Lung (tissue), 17 donors: ENCODE measurements at places on chromosomes 3 and 15.

DNA sequence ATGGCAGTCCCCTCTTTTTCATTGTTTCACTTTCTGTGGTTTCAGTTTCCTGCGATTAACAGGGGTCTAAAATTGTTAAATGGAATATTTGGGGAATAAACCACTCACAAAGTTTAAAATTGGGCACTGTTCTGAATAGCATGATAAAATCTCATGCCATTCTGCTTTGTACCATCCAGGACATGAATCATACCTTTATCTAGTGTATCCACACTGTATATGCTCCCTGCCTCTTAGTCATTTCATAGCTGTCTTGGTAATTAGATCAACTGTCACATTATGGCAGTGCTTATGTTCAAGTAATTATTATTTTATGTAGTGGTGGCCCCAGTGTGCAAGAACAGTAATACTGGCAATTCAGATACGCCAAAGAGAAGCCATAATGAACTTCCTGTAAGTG is 734.5 kb downstream of the ZPLD1 start:
- no peak for DNase-seq

- peak; percentile 51 for DNase-seq
These were observed 7.7 kb upstream of the OSBPL11 start for GRCh38 chr3:125602752-125603649.

DNA sequence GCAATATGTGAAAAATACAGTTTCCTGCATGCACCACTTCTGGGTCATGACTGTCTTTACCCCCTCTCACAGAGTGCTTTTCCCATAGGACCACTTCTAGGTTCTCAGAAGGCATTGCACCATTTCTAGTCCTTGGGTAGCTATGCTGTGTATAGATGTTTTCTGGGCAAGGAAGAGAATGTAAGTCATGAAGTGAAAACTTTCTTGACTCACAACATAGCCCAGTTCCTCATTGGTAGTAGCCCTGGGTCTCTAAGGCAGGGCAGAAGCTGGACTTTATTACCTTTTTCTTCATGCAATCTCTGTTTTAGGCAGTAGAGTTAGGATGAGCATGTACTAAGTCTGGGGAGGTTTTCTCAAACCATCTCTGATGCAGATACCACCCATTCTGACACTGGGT is 203.1 kb downstream of the EPHB1 start:
- DNase-seq = no peak

DNA sequence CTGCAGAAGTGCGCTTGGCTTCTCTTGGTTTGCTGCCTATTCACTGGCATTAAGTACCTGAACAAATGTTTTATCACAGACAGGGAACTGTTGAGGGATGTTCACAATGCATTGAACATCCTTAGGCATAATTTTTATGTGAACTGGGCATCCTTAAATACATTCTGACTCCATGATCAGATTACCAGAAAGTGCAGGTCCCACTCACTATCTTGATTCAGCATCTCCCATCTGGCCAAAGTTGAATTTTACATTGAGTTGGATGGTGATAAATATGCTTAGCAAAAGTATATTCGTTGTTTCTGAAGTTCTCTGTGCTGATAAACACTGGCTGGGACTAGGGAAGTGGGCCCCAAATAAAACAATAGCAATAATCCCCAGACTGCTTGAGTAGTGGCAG is 108.5 kb downstream of the RBMS3 start:
- DNase-seq = no peak

GRCh38 chr3:111675846-111676210 is 80.7 kb upstream of the ZBED2 start:
- no peak for DNase-seq

GRCh38 chr15:63075984-63076713 is 33.6 kb downstream of the TPM1 start:
- DNase-seq = no peak

- DNase-seq = peak; percentile 46
These were observed 45.6 kb downstream of the DMXL2 start for GRCh38 chr15:51576911-51577500.

GRCh38 chr15:89408372-89409183 is 74.0 kb upstream of the POLG start:
- no peak for DNase-seq

GRCh38 chr3:16122155-16122554 is 52.3 kb upstream of the GALNT15 start:
- DNase-seq = no peak

GRCh38 chr3:54831112-54831511 is 96.7 kb downstream of the LRTM1 start:
- DNase-seq = no peak

DNA sequence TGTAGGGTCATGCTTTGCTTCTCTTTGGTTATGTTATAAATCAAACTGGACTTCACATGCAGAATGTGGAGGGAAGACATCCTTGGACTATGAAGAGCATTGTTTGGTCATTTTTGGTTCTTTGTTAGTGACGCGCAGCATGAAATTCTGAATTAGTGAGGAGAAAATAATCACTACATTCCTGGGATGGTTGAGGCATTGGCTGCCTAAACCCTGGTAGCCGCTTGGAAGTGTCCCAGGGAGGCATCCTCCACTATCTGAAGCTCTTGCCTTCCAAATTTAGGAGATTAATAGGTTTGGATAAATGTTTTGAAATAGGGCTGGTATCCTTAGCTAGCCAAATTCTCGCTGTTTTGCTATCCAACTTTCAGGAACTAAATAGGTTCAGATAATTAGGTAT is 96.2 kb downstream of the CLSTN2 start:
- DNase-seq = no peak

GRCh38 chr15:51499379-51499976 is 123.1 kb downstream of the DMXL2 start:
- no peak for DNase-seq

DNA sequence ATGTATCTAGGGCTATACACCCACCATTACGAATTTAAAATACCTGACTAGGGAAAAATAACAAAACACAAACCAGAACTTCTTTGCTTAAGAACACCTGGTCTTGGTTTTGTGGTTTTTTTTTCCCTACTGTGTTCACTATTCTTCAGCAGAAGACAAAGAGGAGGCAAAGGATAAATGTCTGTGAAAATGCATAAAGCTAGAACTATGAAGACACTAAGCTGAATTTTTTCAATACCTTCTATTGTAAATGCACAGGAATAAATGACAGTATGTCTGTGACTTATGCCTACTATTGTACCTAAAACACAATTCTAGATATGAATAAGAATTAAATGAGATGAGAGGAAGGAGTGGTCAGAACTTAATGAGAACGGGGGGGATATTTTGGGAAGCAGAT is 86.9 kb downstream of the TBL1XR1 start:
- DNase-seq = no peak

GRCh38 chr3:44848634-44849033 is 13.1 kb upstream of the TMEM42 start:
- no peak for DNase-seq

DNA sequence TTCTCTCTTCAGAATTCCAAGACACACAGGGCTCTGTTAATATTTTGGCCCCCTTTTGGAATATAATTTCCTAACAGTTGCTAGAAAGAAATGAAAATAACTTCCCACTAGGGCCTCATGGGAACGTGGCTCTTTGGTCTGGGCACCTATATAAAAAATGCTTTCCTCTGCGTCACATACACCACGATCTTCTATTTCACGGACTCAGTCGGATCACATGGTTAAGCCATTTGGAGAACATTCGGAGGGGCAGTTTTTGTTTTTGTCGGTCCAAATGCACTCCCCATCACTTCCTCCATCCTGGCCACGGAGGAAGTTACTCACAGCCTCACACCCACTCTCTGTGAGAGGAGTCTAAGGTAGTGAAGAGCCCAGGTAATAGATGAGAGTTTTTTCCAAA is 21.0 kb downstream of the TMEM44 start:
- no peak for DNase-seq

- no peak for DNase-seq
These were observed 39.4 kb downstream of the MOBP start for GRCh38 chr3:39506863-39507262.

GRCh38 chr3:130759692-130760338 is 13.2 kb upstream of the PIK3R4 start:
- DNase-seq = peak; percentile 79

GRCh38 chr3:53457068-53457467 is 37.3 kb upstream of the CACNA1D start:
- DNase-seq = no peak

GRCh38 chr15:89665449-89666181 is 10.3 kb upstream of the KIF7 start:
- DNase-seq = peak; percentile 87

- DNase-seq = no peak
These were observed 97.4 kb upstream of the RBMS3 start for GRCh38 chr3:29183346-29184087.

GRCh38 chr3:71547249-71548198 is 36.0 kb downstream of the FOXP1 start:
- no peak for DNase-seq

DNA sequence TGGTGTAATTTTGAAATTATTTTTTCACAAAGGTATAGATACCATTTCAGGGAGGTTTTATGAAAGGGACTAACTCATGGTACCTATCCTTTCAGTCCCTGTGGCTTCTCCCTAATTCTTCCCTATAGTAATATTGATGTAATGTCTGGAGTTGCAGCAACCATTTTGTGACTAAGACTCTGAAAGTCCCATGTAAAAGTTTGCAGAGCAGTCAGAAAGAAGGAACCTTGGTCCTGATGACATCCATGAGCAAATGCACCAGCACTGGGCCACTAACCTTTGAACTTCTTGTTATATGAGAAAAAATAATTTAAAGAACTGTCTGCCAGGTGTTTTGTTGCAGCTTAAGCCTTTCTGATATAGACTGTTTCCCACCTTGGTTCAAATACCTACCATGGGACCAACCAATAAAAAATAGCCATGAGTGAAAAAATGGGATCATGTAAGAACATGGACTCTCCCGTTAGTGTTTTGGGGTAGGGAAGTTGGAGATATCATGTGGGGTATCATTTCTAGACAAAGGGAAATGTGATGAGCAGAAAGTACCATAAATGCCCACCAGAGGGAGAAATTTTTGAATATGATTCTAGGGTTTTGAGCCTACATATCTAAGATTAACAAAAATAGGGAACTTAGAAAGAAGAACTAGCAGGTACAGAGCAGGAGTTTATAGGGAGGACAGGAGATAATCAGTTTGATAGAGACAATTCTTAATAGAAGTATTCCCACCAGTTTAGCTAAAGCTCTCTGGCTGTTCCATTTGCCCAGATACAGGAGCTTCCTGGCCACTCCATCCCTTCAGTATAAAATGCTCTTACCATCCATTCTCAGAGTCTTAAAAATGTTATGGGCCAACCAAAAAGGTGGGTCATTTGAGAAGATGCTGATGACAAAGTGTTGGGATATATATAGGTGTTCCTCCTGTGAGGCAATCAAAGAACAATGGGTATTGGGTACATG is 3.4 kb upstream of the CPOX start:
- DNase-seq = no peak

DNA sequence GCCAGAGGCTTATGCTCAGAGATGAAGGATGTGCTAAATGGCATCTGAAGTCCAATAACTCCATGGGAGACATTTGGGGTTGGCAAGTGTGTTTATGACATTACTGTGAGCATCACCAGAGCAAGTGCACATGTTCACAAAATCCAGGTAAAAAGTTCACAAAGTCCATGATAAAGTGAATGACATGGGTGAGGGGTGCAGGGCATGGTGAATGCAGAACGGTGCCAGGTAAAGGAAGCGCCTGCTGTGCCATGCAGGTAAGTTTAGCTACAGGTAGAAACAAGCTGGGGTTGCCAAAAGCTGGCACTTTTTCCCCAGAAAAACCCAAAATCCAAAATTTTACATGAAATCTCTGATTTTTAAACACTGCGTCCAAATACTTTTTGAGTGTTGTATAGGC is 268.2 kb downstream of the ABHD5 start:
- DNase-seq = no peak

GRCh38 chr3:172707030-172707429 is 3.8 kb downstream of the NCEH1 start:
- no peak for DNase-seq

GRCh38 chr15:80864666-80865065 is 85.5 kb downstream of the CEMIP start:
- DNase-seq = no peak

GRCh38 chr15:63483521-63484371 is 20.6 kb upstream of the USP3 start:
- no peak for DNase-seq

DNA sequence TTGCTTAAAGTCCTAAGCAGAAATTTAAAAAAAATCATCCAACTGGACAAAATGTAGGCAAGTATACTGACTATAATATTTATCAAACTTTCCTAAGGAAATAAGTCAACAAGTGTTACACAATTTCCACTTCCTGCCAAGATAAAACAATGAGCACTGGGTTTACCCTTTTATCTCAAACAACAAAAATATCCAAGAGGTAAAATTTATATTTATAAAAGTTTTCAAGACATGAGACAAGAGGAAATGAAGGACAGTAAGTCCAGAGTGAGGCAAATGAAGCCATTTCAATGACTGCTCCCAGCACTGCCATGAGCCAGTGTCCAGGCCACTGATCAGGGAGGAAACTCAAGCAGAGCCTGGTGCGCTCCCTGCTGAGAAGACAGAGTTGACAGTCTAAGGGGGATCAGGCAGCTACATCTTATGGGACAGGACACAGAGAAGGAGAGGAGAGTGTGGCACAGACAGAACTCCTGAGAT is 439.4 kb downstream of the RAP2B start:
- no peak for DNase-seq

- no peak for DNase-seq
These were observed 96.4 kb downstream of the FNDC3B start for GRCh38 chr3:172135820-172136219.

GRCh38 chr3:50352781-50353180 is 2.1 kb downstream of the CYB561D2 start:
- DNase-seq = no peak

DNA sequence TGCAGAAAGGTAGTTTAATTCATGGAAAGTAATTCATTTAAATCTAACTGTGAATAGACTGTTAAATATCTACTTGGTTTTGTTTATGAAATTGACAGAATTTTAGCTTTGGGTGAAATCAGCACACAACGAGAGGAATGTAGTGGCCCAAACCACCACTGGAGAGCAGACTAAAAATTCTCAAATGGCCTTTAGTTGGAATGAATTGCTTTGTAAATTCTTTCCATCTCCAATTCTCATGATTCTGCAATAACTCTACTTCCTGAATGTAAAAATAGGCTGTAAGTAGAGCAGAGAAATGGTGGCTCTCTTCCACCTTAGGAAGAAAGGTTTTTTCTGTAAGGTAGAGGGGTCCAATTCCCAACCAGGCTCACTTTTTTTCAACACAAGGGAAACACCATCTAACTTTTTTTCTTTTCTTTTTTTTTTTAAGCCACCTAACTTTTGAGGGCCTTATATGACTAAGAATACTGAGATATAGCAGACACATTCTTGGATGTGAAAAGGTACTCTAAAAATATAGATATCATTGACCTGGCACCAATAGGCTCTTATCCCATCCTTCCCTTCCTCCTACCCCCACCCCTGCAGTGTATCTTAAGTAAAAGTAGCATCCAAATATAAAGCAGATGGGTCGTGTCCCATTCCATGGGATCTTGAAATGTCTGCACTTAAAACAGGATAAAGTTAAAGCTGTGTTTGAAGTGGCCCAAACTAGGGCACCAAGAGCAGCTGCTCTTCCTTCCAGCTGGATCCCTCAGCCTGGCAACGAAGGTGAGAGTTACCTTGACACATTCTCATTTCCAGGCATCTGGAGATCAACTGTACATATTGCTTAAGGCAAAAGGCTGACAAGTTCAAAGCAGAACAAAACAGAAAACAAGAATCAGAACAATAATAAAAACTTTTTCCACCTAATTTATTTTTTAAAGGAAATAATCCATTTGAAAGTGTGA is 194.1 kb downstream of the TPRG1 start:
- DNase-seq = no peak

GRCh38 chr3:120797857-120798256 is 55.3 kb downstream of the GTF2E1 start:
- no peak for DNase-seq

- peak; percentile 94 for DNase-seq
These were observed at the start of gene MITF for GRCh38 chr3:69739204-69740102. MITF (plus strand) TSS chr3:69739464; CDS start chr3:69739598, 134 bp downstream.
